ENCODE measurements at places on chromosomes 12 and 14. TPM values are rescaled to one million over a fixed set of nuclear protein-coding genes. Genes with fewer than 3 reads are reported as not detected.

Gene SRSF5
- 174 TPM for total RNA-seq

DNA sequence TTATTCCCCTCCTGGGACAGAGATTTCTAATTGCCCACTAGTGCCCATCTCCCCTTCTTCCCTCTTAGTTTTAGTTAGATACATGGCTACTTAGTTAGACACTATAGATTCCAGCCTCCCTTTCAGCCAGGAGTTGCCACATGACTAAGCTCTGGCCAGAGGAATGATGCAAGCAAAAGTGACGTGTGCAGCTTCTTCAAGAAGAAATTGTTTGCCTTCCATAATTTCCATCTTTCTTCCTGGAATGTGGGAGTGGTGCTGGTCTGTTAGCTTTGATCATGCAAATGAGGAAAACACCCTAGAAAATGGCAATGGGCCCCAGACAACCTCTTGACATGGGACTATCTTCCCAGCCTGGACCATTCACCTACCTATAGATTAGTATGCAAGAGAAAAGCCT lies 21.4 kb downstream of the CCDC177 start:
- DNase-seq = no peak

DNA sequence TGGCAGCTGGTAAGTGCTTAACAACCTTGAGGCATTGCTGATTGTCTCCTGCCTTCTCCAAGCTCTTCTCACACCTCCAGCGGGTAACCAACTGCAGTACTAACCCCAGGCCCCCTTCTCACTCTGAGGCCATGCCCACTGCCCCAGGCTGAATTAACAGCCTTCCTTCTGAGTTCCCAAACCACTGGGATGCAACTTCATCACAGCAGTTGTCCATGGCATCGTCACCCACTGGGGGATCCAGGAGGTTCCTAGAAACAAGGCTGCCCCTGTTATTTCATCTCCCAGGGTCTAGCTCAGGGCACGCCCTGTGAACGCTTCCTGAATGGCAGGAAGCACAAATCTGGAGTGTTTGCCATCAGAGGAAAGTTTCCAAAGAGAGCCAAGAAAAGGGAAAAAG lies 58.0 kb downstream of the SYNE3 start:
- no peak for DNase-seq

DNA sequence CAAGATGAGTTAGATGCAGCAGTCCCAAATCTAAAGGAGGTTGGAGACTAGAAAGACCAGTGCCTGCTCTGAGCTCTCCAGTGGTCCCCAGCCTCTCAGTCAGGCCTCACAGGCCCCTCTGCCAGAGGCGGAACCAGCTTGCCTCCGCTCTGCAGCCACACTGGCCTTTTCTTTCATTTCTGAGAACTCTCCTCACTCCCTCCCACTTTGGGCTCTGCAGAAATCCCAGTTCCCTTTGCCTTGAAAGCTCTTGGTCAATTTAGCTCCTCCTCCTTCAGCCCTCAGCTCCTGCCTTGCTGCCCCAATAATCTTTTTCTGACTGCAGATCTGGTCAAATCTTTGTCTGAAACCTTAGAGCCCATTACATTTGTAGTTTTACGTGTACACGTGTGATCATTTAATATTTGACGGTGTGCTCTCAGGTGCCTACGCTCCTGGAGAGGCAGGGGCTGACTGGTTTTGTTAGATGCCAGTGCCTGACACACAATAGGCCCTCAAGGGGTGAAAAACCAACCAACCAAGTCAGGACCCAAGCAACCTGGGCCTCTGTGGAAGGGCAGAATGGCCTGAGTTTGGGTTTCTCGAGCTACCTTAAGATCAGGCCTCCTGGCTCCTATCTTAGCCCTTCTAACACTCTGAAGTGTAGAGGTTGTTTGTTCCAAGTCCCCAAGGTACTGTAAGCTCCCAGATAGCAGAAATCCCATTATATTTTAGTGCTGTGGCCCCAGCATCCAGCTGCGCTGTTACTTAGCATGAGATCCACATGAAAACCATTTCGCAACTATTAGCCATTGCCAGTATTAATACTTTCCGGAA lies 1.1 kb upstream of the NUDT4 start:
- DNase-seq = peak; percentile 90

GRCh38 chr12:15038137-15038536 lies 65.3 kb downstream of the PDE6H start:
- no peak for DNase-seq

DNA sequence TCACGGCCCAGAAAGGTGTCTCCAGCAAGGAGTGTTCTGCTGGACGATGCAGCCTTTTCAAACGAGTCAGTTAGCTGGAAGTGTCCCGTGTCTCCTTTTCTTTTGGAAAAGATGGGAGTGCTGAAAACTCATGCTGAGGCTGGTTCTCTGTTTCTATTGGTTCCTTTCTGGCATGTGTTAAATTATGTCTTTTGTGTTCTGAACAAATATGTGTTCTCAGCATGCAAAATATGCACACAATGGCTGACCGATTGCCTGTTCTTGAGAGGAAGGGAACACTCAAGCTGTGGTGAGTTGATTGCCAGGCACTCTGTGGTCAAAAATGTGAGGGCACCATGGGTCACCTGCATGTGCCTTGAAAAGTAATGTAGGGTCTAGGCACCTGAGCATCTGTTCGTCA lies 181.3 kb downstream of the CACNA1C start:
- DNase-seq = no peak

DNA sequence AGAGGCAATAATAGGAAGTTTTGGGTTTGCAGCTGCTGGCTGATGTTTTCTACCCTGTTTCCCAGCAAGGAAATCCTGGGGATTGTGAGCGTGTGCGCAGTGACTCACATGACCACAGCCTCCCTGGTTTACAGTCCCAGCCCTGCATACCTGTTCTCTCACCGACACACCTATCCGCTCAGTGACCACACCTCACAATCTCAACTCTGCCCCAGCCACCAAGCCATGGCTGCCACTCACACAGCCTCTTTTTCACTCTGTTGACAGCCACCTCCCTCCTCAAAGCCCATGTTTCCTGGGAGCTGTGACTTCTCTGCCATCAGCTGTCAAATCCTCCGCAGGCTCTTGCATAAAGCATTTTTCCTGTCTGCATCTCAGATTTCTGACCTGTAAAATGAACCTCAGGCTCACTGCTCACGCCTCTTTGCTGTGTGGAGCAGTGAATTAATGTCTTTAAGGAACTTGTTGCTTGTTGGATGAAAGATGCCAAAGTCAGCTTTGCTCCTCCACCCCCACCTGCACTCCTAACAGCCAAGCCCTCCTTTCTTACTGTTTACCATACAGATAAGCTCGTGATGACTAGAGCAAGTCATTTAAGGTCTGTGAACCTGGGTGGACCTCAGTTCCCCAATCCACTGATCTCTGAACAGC lies 43.5 kb downstream of the B4GALNT3 start:
- no peak for DNase-seq

Gene DHRS2
- 62.9 TPM for total RNA-seq

DNA sequence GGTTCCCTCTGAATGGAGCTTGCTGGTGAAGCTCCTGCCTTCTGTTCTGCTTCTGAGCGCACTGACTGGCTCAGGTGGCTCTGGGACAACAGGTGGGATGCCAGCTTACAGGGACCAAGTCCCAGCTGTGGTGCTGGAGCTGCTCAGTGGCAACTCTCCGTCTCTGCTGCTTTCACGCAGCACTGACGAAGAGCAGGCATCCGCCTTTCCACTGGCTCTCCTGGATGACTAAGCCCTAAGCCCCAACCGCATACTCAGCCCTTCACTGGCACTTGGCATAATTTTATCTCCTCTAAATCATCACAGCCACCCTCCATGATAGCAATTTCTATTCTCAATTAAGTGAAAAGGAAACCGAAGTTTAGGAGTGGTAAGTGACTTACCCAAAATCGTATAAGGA lies 3.7 kb upstream of the RTL1 start:
- DNase-seq = no peak

- no peak for DNase-seq
These were observed 23.6 kb upstream of the RPLP0 start for GRCh38 chr12:120224304-120225199.

Gene ACOT6
- not detected for total RNA-seq

GRCh38 chr12:56521209-56521589 lies 421 bp upstream of the RBMS2 start:
- no peak for DNase-seq

GRCh38 chr12:56020423-56021184 lies at the start of gene IKZF4:
Gene IKZF4, plus strand, starts transcription at chr12:56021043. Its CDS starts 451 bp downstream, at chr12:56021494.
- peak; percentile 77 for DNase-seq

Gene KRT72
- total RNA-seq = 0.09 TPM

DNA sequence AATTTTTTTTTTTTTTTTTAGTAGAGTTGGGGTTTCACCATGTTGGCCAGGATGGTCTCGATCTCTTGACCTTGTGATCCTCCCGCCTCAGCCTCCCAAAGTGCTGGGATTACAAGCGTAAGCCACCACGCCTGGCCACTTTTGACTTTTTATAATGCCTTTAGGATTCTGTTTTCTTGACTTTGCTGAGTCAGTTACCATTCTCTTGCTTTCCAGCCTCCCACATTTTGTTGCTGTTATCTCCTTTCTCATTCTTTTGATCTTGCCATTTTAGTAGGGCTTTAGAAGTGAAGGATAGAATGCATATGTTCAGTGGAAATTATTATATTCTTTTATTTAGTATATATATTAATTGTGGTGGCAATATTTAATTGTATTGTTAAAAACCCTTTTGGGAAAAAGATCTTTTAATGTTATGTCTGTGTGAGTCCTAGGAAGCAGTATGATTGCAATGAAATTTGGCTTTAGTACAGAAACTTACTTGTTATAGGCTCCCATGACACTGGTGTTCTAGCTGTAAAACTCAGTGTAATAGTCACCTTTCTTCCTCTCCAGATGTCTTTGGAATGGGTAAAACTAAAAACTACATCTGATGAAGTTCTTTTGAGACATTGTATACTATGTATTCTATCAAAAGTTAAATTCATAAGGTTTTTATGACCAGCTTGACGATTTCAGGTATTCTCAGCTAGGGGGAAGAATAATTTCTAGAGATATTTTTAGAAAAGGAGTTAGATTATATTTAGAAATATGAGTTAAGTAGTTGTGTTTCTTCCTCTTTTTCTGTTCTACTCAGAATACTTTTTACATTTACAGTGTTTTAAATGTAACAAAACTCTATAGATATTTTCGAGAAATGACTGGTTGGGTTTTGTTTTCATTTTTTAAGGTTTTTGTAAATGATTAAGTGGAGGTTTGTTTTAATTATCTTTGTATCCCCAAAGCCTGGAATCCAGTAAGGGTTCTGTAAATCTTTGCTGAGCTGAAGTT lies 74.7 kb downstream of the APAF1 start:
- DNase-seq = no peak

Gene GZMH
- not detected for total RNA-seq

Gene KRT79
- total RNA-seq = 0.27 TPM

- DNase-seq = no peak
These were observed 3.2 kb upstream of the CLEC9A start for GRCh38 chr12:10027311-10027710.

DNA sequence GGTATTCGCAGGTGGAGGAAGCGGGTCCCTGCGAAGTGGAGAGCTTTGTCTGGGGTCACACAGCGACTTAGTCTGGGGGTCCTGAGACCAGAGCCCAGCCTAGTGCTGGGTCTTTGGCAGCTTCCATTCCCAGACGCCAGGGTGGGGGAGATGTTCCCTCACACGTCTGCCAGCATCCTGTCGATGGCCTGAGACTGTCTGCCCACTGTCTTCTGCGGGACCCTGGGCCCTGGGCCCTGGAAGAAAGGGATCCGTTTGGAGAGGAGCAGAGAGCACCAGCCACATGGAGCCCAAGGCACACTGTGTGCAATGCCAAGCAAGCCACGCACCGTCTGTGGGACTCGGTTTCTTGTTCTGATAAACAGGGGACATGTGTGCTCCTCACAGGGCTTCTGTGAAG lies 197.2 kb downstream of the KIF26A start:
- DNase-seq = no peak

DNA sequence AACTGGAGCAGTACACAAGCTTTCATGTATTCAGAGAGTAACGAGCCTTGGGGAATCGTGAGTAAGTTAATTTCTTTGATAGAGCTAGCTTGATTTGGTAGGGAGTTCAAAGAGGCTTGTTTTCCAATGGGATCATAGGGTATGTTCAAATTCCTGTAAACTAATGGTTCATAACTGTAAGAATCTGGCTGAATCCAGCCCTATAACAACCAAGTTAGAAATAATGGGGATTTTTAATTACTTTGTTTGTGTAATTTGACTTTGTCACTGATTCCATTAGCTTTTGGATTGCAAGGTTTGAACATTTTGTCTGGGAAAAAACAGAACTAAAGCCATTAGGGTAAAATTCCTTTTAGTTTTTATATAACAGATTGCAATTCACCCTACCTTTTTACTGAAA lies 94.0 kb downstream of the WNK1 start:
- no peak for DNase-seq

GRCh38 chr14:52013984-52014600 lies 24.7 kb downstream of the RTRAF start:
- peak; percentile 11 for DNase-seq

DNA sequence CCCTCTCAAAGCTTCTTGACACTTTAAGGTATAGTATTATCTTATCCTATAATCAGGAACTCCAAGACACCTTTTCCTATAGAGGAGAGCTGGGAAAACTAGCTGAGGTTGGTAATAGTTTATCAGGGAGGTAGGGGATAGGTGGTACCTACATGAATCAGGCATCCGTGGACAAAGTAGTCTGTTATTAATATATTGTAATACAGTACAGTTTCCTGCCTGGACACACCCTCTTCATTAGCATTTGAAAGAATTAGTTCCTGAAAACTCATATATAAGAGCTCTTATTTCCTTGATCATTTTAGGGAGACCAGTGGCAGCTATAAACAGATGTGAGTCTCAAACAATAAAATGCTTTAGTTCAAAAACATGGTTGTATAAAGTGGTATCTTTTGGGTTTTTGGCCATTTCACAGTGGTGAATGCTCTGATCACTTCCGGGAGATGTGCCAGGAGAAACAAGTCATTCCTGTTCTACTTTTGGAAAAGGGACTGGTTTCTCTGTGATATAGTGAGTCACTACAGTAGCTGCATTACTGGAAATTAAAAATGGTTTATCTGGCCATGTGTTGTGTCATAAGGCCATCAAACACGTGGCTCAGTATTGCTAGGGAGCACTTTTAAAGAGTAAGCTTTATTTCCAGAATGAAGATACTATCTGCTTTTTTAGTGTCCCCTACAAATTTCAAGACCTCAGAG lies 98.1 kb downstream of the KLRB1 start:
- DNase-seq = no peak

- no peak for DNase-seq
These were observed 29.4 kb downstream of the RIN3 start for GRCh38 chr14:92542766-92543554.

GRCh38 chr14:62187265-62187664 lies 425.0 kb downstream of the SNAPC1 start:
- no peak for DNase-seq

GRCh38 chr14:53651096-53651740 lies 305.4 kb downstream of the BMP4 start:
- no peak for DNase-seq

DNA sequence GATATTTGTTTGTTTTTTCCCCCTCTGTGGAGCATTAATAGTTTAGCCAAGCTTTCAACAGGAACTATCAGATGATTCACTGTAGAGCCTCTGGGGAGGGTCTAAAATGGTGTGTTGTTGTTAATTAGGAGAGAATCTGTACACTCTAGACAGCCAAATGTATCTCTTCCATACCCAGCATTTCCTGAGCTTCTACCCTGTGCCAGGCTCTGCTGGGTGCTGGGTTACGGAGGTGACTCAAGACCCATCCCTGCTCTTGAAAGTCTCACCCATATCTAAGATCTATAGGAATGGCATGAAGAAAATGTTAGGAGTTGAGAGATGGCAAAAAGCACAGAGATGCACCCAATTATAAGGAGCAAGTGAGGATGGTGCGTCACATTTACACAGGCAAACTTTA lies 245.8 kb downstream of the C12orf75 start:
- no peak for DNase-seq
